Activated CD4-positive, alpha-beta T cell treated with anti-CD3 and anti-CD28 coated beads, Interleukin-2, amount 50 U/mL, for 4 hours (primary cell): ENCODE measurements at places on chromosomes 1 and 21.

GRCh38 chr1:224525411-224526040 lies 90.6 kb upstream of the CNIH3 start:
- DNase-seq, result no peak

DNA sequence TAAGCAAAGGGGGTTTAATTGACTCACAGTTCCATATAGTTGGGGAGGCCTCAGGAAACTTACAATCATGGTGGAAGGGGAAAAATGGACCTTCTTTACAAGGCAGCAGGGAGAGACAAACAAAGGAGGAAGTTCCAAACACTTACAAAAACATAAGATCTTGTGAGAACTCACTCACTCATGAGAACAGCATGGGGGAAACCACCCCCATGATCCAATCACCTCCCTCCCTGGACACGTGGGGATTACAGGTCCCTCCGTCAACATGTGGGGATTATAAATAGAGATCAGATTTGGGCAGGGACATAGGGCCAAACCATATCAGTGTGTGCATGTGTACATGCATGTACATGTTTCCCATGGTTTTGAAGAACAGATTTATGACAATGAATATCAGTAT lies 5.5 kb upstream of the SMG7 start:
- no peak for DNase-seq

- no peak for DNase-seq
These were observed 20.3 kb downstream of the IL12RB2 start for GRCh38 chr1:67327864-67328466.

DNA sequence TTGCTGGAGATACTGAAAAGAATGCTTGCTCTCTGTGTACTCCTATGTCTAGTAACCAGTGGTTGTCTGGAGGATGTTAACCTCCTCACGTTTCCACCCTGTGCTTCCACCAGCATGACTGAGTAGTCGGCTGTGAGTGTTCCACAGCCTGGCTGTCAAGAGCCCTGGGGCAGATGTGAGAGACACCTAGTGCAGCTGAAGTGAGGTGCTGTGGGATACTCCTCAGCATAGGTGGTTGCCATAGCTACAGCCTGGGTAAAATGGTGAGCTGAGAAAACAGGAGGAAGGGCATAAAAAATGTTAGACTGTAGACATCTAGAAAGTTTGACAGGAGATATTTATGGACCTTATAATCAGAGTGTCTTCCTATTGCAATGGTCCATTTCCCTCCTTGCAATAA lies 15.8 kb downstream of the IVL start:
- no peak for DNase-seq

DNA sequence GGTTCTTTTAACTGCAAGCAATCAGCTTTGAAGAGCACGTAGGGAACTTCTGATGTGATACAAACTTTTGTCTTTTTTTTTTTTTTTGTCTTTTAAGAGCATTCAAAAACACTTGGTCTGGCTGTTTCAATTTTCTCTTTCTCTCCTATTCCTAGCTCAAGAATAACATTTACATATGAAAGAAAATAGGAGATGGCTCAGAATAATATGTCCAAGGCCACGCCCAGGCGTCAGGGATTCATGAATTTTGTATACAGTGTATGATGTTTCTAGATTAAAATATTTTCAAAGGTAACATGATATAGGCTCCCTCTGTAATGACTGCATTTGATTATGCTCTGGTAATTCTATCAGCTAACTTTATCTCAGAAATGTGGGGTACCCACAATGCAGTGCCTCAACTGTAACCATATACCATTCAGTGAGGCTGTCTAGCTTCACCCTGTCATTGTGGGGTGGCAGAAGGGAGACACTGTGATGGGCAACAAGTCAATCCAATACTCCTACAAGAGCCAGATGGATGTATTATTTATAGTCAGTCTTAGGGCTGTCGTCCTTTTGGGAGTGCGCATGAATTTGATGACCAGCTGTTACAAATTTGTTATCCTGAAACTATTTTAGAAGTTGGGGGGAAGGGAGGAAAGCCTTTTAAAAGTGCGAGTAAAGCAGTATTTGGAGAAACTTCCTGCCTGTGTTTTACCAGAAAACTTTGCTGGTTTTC lies 1.5 kb upstream of the AKNAD1 start:
- no peak for DNase-seq

DNA sequence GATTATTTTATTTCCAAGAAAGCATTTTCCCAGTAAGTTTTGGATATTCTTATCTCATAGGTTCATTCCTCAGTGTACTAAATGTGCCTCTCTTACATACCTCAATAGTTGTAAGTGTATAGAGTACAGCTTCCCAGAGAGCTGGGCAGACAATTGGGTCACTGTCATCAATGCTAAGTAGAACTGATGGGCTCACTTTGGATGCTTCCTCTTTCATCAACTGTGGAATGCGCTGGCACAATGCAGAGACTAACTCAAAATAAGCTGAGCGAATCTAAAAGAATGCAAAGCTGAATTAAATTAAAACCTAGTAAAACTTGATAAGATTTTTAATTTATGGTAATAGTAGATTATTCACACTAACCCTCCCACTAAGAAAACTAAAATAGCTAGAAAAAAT lies 21.5 kb downstream of the LTN1 start:
- no peak for DNase-seq

DNA sequence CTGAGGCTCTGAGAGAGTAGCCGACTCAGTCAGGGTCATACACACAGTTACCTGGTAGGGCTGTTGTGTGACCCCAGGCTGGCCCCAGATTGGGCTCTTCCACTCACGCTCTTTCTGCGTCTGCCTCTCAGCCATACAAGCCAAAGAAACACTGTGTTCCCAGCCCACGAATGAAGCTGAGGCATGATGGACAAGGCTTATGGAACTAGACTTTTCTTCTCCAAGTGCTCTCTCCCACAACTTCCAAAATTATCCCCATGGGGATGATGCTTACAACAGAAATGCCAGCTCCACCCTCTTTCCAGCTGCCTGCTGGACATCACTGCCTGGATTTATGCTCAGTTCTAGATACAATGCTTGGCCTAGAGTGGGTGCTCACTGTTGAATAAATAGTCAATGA lies 102.8 kb upstream of the JUN start:
- DNase-seq, result no peak

GRCh38 chr1:87743256-87743655 lies 414.6 kb downstream of the LMO4 start:
- no peak for DNase-seq
